Placental pericyte (primary cell): ENCODE measurements at places on chromosomes 13 and 19. TPM values are rescaled to one million over a fixed set of nuclear protein-coding genes. Genes with fewer than 3 reads are reported as not detected.

NKPD1 gene
- under 0.01 and 0.29 TPM in 2 replicates for total RNA-seq

CBARP gene
- 5.7 and 6.8 TPM in 2 replicates for total RNA-seq

PIK3R2 gene
- total RNA-seq = 23.2 and 47.7 TPM in 2 replicates

ADGRE3 gene
- 0.14 TPM in 1 of 2 replicates, not detected in the other for total RNA-seq

GIPC3 gene
- under 0.01 and 0.14 TPM in 2 replicates for total RNA-seq

ARHGAP33 gene
- total RNA-seq = 2.2 and 5.0 TPM in 2 replicates

ZNF90 gene
- total RNA-seq = 0.88 and 1.4 TPM in 2 replicates

FREM2 gene
- under 0.01 TPM in 1 of 2 replicates, not detected in the other for total RNA-seq

MAG gene
- 0.43 TPM in 1 of 2 replicates, not detected in the other for total RNA-seq

CCDC122 gene
- 3.7 and 4.7 TPM in 2 replicates for total RNA-seq
